Stomach (tissue), 19 donors: ENCODE measurements at places on chromosomes 13 and 19. TPM values are rescaled to one million over a fixed set of nuclear protein-coding genes. Genes with fewer than 3 reads are reported as not detected.

- DNase-seq = no peak
Measured at GRCh38 chr13:98289339-98289945, 112.4 kb upstream of the RNF113B start.

- no peak for DNase-seq
Measured at GRCh38 chr13:107208889-107209288, 641.0 kb upstream of the ARGLU1 start.

GRCh38 chr19:43691755-43692154 is 21.8 kb upstream of the PLAUR start:
- DNase-seq = no peak

The CAPS gene
- 54.8 TPM for total RNA-seq

The PEG3 gene
- total RNA-seq = 1.7 TPM
